ENCODE measurements at places on chromosomes 1 and 21.

DNA sequence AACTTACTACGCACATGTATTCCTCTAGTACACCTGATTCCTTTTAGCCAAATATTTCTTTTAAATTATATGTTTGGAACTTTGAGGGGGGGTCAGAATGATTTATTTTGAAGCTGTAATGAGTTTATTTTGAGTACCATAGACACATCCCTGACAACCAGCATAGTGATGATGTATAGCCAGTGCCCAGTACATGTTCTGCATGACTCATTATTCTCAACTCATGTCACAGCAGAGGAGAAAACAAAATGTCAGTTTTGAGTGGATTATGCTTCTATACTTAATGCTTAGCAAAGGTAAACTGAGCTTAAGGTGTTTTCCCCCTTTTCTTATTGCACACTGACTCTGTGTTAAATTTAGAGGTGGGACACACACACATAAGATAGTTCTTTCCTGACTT, 22.4 kb upstream of the LEPR start:
- peak; percentile 8 for DNase-seq

DNA sequence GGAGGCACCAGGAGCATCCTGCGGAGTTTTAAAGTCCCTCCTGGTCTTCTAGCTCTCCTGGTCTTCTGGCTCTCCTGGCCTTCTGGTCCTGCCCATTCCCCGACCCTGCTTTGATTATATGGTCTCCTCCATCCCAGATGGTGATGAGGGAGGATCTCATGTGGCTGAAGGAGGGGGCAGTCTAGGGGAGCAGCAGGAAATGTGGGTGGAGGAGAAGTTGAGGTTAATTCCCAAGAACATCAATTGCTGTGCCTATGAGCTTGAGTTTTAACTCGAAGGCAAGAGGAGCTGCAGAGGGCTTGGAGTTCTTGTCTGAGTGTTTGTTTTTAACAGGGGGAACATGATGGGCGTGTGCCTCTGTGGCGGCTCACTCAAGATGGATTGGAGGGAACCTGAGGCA, 408.8 kb downstream of the MATN1 start:
- DNase-seq: no peak

GRCh38 chr1:216057063-216057462, 366.2 kb downstream of the USH2A start:
- peak; percentile 7 for DNase-seq

GRCh38 chr1:16109571-16109970, 36.1 kb upstream of the FAM131C start:
- no peak for DNase-seq

DNA sequence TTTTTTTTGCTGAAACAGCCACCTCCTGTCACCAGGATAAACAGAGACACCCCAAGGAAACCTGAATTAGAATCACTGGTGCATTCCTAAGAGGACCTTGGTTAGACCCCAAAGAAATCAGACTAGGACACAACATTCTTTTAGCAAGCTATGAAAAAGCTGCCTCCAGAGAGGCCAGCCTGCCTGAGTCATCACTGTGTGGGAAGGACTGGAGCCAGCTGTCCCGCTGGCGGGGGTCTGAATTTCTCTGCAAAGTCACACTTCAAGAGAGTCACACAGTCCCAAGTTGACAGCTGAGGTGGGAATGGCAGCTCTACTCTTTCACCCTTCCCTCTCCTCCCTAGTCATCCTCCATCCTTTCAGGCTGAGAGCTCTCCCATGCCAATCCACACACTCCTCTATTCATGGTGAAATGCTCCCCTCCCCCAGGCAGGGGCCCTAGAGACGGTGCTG, 405.0 kb upstream of the POU3F1 start:
- DNase-seq: no peak

DNA sequence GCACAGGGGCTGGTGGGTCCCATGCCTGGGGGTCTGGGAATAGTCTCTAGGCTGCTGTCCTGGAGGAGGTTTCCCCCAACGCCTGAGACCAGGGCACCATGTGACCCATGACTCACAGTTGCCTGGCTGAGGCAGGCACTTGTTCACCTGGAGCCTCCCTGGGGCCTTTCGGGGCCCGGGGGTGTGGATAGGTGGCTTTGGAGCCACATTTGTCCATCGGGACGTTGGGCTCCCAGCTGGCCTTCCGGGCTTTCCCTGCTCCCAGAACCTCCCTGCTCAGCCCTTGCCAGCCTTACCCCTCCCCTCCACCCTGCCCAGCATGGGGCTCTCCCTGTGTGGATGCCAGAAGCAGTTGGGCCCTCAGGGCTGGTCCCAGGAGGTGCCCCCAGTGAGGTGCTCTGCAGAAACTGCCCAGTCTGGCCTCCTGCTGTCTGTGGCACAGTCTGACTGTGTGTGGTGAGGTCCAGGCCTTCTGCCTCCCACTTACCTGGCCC, 14.2 kb downstream of the COL6A1 start:
- peak; percentile 59 for DNase-seq

- no peak for DNase-seq
Measured at GRCh38 chr21:42093186-42093585, 22.1 kb downstream of the UMODL1 start.

DNA sequence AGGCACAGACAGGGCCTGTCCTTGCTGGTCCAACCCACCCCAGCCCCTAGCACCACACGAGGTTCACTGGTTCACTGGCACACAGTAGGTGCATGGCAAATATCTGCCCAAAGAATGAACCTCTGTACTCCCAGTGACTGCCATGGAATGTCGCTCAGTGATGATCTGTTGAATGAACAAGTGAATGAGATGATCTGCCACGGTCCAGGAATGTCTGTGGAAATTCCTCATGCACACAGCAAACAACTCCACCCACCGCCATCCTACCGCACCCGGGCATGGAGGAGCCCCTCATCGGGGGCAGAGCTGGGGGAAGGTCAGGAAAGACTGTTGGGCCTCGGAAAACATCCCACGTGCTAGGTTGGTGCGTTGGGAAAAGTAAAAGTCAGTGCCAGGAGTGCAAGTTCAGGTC, 1.7 kb downstream of the HSPG2 start:
- DNase-seq: no peak

- DNase-seq: no peak
Measured at GRCh38 chr1:204923626-204924012, 53.0 kb downstream of the NFASC start.

GRCh38 chr1:228743405-228743804, 8.1 kb downstream of the RHOU start:
- no peak for DNase-seq

- peak; percentile 78 for DNase-seq
Measured at GRCh38 chr1:244369256-244370057, 82.3 kb downstream of the ADSS2 start.

DNA sequence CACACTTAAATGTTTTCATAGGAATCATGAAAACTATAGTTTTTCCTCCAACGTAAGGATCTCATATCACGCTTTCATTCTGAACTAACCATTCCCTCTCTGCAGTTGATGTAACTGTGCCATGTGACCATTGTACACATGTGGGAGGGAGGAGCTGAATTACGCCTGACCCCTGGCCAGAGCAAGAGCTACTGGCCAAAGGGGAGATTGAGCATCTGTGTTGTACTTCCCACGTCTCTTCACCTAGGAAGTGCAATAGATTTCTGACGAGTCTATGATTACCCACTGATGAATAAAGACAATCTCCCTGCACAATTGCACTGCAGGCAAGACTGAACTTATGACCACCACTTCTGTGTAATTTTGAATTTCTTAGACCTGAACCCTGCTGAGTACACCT, 24.0 kb downstream of the PTPRC start:
- DNase-seq: no peak

DNA sequence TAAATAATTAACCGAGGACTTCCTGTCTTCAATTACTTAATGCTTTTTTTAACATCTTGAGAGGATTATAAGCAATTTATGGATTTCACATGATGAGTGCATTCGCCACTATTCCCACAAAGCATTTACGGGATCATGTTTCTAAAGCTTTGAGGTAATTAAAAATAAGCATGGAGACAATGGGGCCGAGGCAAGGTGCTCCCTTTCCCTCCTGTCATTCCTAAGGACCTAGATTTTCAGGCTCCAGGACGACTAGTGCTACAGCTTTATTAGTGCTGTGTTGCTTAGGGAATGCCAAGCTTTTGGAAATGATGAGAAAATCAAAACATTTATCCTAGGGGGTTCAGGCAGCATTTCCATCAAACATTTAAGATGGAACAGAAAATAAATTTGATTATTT, 209.2 kb downstream of the KCTD3 start:
- DNase-seq: no peak

DNA sequence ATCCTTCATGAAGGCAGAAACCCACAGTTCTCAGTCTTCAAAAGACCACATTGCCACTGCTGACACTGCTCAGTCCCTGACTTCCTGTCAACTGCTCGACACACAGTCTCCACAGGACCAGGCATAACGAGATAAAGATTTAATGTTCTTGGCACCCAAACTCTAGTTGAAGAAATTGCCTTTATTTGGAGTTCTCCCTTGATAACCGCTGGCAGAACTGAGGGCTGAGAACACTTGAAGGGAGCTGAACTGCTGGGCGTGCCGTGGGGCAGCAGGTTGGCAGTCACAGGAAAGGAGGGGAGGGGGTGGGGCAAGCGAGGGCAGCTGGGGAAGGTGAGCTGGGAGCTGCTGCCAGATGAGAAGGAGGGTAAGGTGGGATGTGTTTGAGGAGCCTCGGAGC, 15.9 kb downstream of the HENMT1 start:
- no peak for DNase-seq

DNA sequence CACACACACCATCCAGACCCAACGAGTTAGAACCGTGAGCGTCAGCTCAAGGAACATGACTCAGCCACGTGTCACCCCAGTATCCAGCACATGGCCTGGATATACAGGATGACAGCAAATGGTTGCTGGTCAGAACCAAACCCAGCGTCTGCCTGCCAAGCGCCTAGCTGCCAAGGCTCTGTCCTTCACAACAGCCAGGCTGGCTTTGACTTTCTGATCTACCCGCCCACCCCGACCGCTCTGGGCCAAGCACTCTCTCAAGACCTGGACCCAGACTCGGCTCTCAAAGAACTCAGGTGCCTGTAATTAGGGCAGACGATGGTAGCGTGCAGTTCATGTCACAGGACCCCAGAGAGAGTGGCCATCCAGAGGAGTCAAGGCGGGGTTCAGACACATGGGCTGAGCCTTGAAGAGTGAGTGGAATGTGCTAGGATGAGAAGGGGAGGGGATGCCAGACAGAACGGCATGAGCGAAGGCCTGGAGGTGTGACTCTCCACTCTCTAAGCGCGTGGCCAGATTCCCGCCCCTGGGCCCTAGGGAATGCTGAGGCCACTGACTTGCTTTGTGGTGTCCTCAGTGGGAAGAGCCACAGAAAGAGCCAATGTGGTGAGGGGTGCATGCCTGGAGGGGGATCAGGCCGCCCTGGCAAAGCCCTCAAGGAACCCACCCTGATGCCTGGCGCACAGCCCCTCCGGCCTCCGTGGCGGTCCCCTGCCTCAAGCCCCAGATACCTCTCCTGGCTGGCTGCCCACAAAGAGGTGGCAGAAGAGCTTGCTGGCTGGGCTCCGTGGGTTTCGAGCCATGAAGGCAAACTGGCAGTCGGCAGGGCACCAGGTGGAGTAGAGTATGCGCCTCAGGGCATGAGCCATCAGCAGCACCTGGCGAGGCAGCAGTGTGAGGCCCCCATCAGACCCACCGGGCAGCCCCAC, 7.0 kb downstream of the SH2D5 start:
- DNase-seq: peak; percentile 89

DNA sequence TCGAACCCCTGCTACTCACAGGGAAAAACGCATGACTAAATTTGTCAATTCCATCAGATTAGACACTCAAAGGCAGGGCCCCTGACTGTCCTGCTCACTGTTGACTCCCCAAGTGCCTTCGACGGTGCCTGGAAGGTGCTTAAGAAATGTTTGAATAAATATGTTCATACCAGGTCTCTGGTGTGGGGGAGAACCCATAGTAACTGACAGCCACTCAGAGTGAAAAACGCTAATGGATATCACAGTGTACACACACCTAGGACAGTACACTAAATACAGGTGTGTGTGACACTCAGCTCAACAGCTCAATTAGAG, 39.7 kb upstream of the WASF2 start:
- DNase-seq: no peak

DNA sequence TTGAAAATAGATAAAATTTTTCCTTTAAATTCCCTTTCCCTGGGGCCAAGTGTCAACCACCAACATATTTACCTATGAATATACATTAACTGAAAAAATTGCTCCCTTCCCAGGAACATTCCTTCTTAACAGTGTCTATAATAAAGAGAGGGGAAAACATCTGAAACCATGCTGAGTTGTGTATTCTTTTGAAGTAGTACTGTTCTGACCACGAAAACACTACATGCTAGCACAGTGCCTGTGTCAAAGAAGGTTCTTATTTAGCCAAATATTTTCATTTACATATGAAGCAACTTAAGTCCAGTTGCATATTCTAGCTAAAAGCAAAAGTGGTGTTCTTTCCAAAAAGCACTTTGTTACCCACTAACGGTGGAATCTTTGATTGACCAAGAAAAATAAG, 311.2 kb downstream of the VAV3 start:
- DNase-seq: no peak

GRCh38 chr1:99180915-99181314, 83.4 kb upstream of the PLPPR4 start:
- peak; percentile 1 for DNase-seq

GRCh38 chr1:209601809-209602657, 18.5 kb downstream of the CAMK1G start:
- DNase-seq: peak; percentile 56

DNA sequence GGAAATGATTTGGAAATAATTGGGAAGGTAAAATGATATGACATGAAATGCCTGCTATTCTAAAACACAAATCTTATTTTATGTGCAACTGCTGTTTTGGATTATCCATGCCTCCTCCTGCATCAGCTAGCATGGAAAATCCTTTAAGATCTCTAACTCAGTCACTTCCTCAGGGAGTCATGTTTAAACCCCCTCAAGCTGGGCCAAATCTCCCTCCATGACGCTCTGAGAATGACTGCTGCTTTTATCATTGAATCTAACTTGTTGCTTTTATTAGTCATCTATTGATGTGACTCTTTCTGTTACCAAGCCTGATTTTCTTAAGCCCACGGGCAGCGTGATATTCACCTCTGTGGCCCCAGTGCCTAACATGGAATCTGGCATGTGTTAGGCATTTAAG, 324.8 kb downstream of the DISC1 start:
- peak; percentile 65 for DNase-seq

DNA sequence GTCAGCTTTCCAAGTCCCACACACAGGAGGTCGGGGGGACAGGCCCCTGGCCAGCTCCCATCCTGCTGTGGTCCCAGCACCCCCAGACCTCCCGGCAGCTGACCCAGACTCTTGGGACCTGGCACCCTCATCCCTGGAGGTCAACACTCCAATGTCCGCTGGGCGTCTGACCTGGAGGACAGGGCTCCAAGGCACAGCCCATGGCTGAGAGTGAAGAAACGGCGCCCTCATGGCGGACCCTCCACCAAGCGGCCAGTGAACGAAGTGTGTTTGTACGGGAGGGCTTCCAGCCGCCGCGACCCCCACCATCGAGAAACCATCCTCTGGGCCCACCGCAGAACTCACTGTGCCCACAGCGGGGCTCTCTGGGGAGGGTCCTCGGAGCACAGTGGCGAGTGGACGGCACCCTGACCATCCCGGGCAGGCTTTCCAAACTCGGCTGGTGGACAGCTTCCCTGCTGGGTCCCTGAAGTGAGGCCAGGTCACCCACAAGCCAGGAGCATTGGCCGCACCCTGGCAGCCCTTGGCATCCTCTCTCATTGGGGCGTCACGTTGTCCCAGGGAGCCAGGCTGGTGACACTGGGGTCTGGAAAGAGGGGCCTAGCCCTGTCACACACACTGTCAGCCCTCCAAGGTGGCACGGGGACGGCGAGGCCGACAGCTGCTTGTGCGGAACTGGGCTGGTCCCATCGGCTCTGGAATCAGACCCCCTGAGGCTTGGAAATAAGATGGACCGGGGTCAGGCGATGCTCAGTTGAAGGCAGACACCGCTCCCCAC, 47.8 kb upstream of the COL6A2 start:
- DNase-seq: no peak

GRCh38 chr1:205939690-205940330, 3.4 kb downstream of the SLC26A9 start:
- DNase-seq: no peak
